LHCN-M2 (cell line): ENCODE measurements at places on chromosomes 6 and 20.

- DNase-seq = peak; percentile 88
Observed at GRCh38 chr20:24992487-24993205, at the start of gene APMAP. APMAP (minus strand) TSS chr20:24992751; CDS start chr20:24992688, 63 bp downstream.

- DNase-seq = peak; percentile 34
Observed at GRCh38 chr20:54134445-54135220, 39.2 kb downstream of the CYP24A1 start.

DNA sequence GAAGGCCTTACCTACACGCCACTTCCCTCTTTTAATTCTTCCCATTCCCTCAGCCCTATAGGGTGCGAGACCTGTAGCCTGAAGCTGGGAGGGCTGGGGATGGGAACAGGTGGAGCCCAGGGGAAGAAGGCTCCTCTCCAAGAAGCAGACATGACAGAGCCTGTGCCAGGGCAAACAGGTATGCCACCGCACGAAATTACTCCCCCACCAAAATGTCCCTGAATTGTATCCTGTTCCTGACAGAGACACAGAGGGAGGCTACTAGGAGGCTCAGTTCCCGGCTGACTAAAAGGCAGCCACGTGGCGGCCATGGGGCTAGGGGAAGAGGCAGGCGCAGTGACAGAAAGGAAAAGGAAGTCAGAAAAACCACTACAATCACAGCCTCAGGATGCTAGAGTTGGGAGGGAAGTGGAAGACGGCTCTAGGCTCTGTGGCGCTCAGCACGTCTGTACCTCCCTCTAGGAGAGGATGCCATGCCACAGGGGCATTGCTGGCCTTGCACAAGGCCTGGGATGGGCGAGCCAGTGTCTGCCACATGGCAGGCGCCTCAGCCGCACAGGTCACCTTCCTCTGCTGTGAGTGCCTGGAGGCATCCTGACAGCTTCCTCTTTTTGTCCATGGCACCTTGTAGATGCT, 27.7 kb downstream of the TFEB start:
- DNase-seq = no peak

GRCh38 chr20:3839328-3839727, 7.3 kb upstream of the MAVS start:
- no peak for DNase-seq

- no peak for DNase-seq
Observed at GRCh38 chr20:17862171-17862570, 106.4 kb downstream of the SNX5 start.

- DNase-seq = no peak
Observed at GRCh38 chr6:107976155-107976783, 18.3 kb upstream of the SEC63 start.

DNA sequence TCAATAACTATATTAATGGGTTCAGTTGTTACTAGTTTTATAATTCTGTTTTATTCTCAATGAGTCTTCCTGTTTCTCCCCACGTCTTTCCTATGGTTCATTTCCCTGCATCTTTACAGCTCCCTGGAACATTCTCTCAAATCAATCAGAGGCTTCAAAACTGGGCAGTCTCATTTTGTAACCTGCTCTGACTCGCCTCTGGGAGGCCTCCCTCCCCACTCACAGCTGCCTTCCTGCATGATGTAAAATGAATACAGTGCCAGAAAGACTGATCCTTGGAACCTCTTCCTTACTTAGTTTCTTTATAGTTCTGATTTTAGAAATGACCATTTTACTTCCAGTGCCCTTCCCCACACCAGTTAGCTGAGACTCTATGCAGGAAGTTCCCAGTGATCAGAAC, 103.9 kb downstream of the ESR1 start:
- peak; percentile 29 for DNase-seq
